Activated CD4-positive, alpha-beta T cell treated with anti-CD3 and anti-CD28 coated beads, Interleukin-2, amount 10 ng/mL, durations not matched to agents 7 days and 5 days (primary cell): ENCODE measurements at places on chromosomes 12 and 14. TPM values are rescaled to one million over a fixed set of nuclear protein-coding genes. Genes with fewer than 3 reads are reported as not detected.

GRCh38 chr14:60051721-60052221, 40.0 kb upstream of the PCNX4 start:
- DNase-seq, result peak; percentile 15

GRCh38 chr12:55002355-55002754, 17.4 kb upstream of the NEUROD4 start:
- no peak for DNase-seq

GRCh38 chr12:26770239-26771070, 62.5 kb downstream of the ITPR2 start:
- no peak for DNase-seq

DNA sequence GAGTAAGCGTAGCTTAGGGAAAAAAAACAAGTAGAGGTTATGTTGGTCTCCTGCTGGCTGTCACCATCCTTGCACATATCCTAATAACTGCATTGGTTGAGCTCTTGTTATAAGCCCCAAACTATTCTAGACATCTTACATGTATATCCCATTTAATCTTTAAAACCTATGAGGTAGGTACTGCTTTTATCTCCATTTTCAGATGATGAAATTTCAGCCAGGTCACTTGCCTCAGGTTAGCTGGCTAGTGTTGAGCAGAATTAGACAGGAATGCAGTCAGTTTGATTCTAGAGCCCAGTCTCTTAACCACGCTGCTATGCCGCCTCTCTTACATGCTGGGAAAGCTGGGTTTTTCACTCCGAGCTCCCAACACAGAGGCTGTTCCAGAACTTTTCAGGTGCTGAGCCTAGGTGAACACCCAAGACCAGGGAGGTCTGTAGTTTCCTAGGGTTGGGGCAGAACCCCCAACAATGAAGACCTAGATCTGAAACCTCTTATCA, 269.9 kb upstream of the RGS6 start:
- no peak for DNase-seq

DNA sequence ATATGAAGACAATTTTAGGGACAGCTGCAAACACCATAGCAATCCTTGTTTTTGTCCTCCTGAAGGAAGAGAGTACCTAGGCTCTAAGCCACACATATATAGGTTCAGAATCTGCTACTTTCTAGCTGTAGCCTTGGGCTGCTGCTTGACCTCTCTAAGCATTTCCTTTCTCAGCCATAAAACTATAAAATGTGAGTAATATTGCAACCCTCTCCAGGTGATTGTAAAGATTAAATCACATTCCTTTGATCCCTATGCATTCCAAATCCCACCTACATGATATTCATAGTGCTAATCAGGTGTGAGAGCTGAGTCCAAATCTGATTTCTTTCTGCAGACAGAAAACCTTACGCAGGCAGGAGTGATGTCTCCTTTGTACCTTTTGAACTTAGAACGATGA, 913.5 kb downstream of the VRK1 start:
- DNase-seq, result no peak

Gene PIANP
- not detected for total RNA-seq

Gene EPS8
- 2.4 TPM for total RNA-seq

- DNase-seq, result no peak
These were observed 110.4 kb downstream of the ESRRB start for GRCh38 chr14:76486251-76486743.

Gene WNT1
- total RNA-seq, result 0.17 TPM

DNA sequence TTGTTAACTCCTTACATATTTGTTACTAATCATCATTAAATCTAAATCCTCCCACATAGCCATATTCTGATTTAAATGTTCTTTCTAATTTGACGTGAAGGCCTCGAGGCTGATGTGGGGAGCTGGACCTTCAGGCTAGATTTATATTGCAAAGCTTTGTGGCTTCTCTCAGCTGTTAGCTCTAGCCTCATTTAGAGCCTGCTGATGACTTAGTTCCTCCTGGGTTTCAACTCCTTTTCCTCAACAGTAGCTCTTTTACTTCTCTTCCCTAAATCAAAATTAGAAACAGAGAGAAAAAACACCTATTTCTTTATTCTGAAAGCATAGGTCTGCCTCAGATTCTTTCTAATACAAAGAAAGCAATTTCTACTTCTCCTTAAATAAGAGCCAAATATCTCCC, 477.5 kb upstream of the CCDC196 start:
- no peak for DNase-seq

Gene CFL2
- 5.4 TPM for total RNA-seq

Gene PRKAB1
- 30.7 TPM for total RNA-seq

Gene DBX2
- not detected for total RNA-seq

GRCh38 chr14:68333262-68333661, 459.6 kb downstream of the ZFP36L1 start:
- no peak for DNase-seq
